Activated CD4-positive, alpha-beta T cell treated with anti-CD3 and anti-CD28 coated beads for 24 hours (primary cell): ENCODE measurements at places on chromosomes 2 and 18.

- no peak for DNase-seq
Observed at GRCh38 chr2:231583982-231584381, 8.7 kb upstream of the TEX44 start.

GRCh38 chr2:216652566-216652965, 19.3 kb downstream of the IGFBP2 start:
- no peak for DNase-seq

- no peak for DNase-seq
Observed at GRCh38 chr2:1854729-1855547, 110.6 kb upstream of the PXDN start.

DNA sequence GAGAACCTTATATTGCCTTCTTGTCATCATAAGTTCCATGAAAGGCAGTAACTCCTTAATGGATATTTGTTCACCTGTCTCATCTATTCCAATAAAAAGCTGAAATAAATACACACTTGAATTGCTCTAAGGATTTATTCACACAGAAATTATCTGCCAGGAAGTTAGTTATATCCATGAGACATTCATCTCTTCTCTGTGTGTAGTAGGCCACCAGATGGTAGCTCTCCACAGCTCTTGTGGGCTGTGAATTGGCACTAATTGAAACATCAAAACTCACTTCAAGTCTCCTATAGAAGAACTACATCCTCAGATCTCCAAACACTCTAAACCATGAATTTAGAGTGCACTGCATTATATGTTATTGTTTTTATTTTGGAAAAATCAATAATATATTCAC, 189.6 kb downstream of the DSC3 start:
- DNase-seq: no peak

GRCh38 chr18:58580078-58580477, 48.8 kb downstream of the ALPK2 start:
- no peak for DNase-seq

- DNase-seq: no peak
Observed at GRCh38 chr2:169714699-169715098, 18.9 kb upstream of the KLHL23 start.

DNA sequence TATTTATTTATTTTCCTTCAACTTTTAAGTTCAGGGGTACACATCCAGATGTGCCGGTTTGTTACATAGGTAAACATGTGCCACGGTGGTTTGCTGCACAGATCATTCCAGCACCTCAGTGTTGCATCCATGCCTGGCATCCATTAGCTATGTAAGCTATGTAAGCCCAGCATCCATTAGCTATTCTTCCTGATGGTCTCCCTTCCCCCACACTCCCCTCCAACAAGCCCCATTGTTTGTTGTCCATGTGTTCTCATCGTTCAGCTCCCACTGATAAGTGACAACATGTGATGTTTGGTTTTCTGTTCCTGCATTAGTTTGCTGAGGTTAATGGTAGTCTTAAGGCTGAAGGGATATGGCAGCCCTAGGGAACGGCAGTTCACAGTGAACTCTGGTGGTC, 203.4 kb downstream of the CTNNA2 start:
- no peak for DNase-seq

DNA sequence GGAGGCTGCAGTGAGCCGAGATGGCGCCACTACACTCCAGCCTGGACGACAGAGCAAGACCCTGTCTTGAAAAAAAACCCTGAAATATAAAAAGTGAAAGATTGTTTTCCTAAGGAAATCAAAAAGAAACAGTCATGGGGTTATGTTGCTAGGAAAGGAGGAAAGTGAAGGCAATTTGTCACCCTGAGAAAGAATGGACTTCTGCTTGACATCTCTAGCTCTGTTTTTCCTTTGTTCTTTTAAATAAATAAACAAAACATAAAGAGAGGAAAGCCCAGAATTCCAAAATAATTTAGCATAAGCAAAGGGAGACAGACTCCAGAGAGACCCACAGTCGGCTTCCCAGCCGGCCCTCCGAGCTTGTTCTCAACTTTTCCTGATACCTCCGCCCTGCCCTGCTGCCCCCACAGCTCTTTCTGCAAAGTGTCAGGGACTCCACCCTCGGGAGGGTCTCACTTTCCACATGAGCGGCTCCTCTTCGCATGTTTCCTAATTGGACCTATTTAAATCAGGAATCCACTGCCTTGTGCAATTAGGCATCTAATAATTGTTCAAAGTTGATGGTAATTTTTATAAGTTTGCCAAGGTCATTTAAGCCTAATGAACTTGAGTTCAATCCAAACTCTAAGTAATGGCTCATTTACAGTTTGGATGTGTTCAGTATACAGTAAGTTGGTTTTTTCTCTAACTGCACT, 49.8 kb upstream of the COPS8 start:
- DNase-seq: no peak

DNA sequence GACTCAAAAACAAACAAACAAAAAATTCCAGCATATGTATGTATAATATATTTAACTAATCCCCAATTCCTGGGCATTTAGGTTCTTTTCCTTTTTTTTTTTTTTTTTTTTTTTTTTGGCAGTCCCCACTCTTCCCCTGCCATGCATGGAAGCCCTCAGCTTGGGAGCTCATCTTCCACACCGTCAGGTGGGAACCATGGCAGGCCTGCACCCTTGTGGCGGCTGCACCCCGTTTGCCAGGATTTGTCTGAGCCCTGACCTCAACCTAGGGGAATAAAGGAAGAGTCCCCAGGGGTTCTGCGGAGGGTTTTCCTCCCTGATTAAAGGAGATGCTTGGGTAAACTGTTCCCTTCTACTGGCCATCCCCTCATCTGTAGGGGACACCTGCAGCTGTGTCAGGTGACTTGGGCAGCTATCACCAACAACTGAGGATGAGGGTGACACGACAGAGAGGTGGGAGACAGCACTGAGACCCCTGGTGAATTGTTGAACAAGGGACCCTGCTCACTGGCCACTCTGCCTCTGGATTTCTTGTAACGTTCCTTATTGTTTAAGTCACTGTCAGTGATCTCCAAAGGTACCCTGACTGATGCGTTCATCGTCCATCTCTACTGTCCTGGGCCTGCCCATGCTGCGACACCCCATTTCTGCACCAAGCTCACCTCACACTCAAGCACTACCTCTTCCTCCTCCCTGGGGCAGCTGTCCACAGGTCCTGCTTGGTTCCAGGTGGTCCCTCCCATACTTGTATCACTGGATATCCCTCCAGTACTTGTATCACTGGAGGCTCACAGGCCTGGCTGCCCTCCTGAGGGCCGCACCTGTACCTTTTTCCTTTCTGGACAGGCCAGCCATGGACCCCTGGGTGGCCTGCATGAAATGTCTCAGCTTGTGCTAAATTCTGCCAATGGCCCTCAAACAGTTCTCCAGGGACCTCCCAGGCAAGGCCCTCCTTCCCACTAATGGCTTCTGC, 14.5 kb downstream of the TMEM185B start:
- DNase-seq: no peak

DNA sequence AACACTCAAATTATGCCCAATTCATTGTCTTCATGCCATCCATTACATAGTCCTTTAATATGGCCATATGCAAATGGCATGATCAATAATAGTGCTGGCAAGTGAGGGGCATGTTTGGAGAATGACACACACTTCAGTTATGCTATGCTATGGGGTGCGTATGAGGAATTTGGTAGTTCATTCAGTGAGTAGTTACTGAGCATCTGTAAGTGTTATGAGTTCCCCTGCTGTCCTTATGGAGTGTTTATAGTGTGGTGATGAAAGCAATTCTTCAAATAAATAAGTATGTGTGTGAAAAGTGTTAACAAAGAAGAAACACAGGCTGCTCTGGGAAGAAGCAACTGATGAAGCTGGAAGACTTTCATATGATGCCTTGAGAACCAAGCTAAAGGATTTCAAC, 383.7 kb upstream of the SLC14A2 start:
- no peak for DNase-seq

- no peak for DNase-seq
Observed at GRCh38 chr2:105809097-105809473, 64.4 kb downstream of the NCK2 start.

DNA sequence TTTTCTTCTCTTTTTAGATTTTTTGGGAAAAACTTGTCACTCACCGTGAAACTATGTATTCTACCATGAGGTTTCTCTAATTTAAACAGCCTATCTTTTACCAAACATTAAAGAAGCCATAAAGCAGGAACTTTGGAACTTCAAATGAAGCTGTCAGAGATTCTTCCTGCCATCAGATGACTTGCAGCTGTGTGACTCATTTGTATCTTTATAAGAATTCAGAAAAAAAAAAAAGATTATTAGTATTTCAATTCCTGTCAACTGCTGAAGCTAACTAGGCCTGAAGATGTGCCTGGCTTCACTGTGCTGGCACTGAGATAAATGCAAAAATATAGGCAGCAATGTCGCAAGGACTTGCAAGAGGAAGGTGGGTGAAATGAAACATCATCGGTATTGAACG, 1399.1 kb upstream of the PIK3C3 start:
- no peak for DNase-seq

DNA sequence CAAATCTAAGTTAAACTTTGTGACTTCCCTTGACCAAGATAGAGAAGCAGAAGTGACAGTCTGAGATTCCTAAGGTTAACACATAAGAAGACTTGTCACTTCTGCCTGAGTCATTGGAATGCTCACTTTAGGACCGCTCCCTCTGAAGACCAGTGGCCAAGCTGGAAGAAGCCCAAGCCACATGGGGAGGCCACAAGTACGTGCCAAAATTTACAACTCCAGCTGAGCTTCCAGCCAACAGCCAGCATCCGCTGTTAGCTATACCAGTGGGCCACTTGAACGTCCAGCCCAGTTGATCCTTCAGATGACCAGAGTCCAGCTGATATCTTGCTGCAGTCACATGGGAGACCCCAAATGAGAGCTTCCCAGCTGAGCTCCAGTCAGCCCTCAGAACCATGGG, 18.1 kb upstream of the ANTXR1 start:
- DNase-seq: no peak

- no peak for DNase-seq
Observed at GRCh38 chr18:11470941-11471340, 138.5 kb upstream of the SLC35G4 start.

DNA sequence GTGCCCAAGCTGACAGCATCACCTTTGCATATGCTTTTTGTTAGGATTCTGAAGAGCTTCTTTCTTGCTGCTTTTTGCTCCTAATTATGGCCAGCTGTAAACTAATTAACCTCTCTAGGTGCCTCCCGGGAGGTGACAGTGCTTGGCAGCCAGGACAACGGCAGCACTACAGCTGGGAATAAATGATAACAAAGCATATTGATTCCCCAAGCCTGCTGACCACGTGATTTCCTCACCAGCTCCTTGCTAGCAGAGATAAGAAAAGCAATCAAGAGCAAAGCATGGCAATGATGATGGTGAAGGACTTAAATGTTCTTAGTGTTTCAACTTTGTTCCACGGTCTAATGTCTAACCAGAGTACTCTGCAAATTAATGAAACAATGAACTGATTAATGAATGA, 1074.4 kb upstream of the GYPC start:
- no peak for DNase-seq

DNA sequence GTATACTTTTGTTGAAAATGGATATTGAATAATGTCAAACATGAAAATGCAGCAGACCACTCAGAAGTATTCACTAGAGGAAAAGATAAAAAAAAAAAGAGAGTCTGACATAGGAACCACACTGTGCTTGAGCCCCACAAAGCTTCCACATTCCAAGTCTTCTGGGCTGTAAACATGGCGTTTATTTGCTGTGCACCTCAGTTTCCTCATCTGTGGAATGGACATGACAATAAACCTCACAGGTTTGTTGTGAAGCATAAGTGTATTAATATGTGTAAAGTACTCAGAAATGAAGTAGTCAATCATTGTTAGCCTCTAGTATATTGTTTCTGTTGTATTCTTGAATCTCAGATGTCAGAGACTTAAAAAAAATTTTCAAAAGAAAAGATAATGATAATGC, 525.8 kb upstream of the NRP2 start:
- DNase-seq: no peak

DNA sequence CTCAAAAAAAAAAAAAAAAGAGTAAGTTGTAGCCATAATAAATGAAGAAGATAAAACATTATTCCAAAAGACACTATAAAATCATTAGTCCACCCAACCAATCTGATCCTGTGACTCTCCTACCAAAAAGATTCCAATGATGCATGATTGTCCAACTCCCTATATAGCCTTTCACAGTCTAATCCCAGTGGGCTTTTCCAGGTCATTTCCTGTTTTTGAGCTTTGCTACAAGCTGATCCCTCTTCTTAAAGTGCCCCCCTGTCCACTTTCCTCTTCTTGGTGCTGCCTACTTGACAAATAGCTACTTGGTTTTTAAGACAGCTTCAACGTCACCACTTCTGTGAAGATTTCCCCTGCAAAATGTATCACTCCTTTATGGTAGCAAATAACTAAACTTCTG, 88.4 kb downstream of the SEMA4F start:
- DNase-seq: no peak

DNA sequence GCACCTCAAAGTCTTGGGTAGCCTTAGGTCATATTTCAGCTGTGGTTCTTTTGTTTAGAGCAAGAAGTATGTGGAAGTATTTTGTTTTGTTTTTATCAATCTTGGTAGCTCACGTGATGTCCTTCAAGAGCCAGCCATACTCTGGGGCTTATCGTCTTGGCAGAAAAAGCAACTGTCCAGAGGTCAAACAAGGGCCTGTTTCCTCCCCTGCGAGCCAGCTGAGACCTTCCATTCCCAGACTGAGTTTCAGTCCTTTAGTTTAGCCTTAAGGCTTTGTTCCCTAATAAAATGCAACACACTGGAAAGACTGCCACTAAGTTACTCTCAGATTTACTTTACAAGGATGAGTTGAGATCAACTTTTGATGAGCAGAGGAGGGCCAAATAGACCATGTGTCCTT, 63.5 kb downstream of the TXNL1 start:
- DNase-seq: no peak

DNA sequence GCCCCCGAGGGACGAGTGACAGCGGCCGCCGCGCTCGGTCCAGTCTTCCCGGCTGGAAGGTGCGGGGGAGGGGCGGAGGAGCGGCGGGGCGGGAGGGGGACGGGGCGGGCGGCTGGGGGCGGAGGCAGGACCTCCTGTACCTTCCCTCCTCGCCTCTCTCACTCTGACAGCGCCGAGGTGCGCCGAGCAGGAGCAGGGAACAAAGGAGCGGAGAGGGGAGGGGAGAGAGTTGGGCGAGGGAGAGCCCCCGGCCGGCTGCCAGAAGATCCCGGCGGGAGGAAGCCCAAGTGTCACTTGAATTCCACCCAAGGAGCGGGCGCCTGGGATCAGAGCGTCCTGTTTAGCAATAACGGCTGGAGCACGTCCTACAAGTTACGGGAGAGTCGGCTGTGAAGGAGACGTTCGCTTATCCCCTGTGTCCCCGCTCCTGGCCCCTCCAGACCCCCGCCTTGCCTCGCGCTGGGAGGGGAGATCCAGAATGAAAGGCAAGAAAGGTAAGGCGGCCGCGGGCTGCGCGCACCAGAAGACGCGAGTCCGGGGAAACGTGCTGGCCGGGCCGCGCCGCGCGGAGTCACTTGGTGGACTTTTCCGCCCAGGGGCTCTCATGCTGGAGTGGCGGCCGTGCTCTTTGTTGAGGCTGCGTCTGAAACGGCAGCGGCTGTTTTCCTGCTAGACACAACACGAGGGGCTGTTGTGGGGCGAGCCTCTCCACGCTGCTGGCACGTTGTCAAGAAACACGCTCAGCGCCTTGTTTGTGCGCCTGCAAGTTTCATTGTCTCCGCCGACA, at the start of gene TGIF1:
TSS of gene TGIF1 (plus strand) at position 161 of the 787 bp plus-strand sequence. CDS start at position 479, 318 bp downstream.
- DNase-seq: peak; percentile 40
